Daoy (cell line): ENCODE measurements at places on chromosomes 2 and 18. TPM values are rescaled to one million over a fixed set of nuclear protein-coding genes. Genes with fewer than 3 reads are reported as not detected.

- no peak for DNase-seq
Observed at GRCh38 chr2:217897816-217898806, 104.7 kb downstream of the TNS1 start.

DNA sequence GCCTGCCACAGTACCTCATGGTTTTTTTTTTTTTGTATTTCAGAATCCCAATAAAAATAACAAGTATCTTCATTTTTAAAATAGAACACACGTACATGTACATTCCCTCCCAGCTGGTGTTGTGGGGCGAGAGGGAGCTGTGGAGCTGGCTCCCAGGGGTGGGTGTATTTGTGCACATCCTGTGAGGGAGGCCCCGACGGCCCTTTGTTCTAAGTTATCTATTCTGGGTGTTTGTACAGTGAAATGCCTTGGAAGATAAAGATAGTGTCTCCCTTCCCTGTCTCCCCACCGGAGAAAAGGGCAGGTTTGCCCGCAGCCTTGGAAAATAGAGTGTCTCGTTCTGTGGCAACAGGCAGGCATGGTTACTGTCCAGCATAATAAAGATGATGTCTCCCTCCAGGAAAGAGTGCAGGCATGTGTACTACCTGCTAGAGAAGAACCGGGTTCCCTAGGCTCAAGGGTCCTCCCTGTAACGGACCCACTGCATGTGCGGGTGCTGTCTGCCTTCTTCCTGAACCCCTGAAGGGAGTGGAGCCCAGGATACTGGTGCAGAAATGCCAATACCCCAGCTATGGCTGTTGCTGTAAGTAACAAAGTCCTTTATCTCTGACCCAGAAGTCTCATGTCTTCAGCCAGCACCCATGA lies 12.1 kb upstream of the ALLC start:
- DNase-seq = no peak

- DNase-seq = peak; percentile 7
Observed at GRCh38 chr2:119366161-119366648, 429 bp downstream of the C2orf76 start.

DNA sequence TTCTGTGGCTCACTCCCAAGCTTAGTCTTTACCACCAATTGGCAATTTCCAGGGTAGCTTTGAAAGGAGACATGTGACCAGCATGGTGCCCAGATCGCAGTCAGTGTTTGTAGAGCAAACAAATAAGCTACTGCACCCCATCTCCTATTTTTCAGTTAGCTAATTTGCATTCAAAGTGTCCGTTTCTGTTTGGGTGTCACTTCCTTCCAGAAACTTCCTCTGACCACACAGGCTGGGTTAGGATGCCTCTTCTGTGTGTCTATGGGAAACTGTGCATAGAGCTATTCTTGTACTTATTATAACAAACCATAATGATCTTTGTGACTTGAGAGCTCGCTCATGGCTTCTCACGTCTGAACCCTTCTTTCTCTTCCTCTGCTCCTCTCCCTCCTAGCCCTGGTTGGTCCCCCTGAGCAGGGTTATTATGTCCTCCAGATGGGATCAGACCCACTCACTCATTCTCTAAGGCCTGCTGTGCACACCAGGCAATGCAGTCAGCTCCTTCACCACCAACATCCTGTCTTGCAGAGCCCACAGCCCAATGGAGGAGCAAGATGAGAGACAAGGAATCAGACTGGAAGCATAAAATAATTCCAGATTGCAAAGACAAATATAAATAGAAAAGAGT lies 101.2 kb upstream of the ALK start:
- DNase-seq = no peak

DNA sequence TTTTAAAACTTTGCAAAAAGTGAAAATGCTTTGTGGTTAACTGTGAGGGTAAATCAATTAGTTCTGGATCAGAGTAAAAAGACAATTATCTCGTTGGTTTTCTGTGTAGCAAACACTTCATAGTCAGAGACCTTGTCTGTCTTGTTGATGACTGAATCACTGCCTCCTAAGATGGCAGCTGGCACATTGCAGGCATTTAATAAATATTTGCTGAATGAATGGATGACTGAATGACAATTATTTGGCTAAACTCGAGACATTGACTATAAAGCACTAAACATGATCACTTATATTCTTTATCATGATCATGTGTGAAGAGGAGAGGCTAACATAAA lies 96.2 kb downstream of the MAIP1 start:
- DNase-seq = no peak

DNA sequence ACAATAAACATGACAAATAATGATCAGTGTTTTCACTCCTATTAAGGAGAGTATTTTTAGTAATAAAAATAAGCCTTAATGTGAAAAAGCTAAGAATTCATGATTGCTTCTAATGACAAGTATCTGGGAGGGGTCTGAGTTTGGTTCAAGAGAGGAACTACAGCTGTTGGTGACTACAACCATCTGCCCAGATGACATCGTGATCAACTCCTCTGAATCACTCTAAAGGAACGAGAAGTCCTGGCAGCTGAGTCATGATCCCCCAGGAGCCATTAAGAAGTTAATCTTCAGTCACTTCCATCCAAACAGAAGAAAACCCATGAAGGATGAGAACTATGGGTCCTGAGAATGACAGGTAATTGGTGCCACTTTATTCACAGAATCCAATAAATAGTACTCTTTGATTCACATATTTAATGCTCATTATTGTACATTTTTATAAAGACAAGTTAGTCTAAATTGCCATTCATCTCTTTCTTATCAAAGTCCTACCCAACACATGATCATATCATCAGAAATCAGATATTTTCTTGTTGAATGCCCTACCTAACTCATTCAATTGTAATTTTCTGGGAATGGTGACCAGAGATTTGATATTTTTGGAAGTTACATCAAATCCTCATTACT lies 6.8 kb downstream of the TFPI start:
- DNase-seq = peak; percentile 94

GRCh38 chr2:110714452-110715224 lies 17.7 kb upstream of the ACOXL start:
- DNase-seq = no peak

DNA sequence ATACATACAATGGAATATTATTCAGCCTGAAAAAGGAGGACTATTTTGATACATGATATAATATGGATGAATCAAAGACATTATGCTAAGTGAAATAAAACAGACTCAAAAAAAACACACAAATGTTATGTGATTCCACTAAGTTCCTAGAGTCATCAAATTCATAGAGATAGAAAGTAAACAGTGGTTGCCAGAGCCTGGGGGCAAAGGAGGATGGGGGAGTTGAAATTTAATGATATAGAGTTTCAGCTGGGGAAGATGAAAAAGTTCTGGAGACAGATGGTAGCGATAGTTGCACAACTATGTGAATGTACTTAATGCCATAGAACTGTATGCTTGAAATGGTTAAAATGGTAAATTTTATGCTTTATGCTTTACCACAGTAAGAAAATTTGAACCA lies 119.7 kb downstream of the METTL4 start:
- DNase-seq = no peak

GRCh38 chr18:35782926-35783325 lies 189.6 kb upstream of the RMP24 start:
- no peak for DNase-seq

- no peak for DNase-seq
Observed at GRCh38 chr2:47870641-47871540, 35.4 kb downstream of the FBXO11 start.

DNA sequence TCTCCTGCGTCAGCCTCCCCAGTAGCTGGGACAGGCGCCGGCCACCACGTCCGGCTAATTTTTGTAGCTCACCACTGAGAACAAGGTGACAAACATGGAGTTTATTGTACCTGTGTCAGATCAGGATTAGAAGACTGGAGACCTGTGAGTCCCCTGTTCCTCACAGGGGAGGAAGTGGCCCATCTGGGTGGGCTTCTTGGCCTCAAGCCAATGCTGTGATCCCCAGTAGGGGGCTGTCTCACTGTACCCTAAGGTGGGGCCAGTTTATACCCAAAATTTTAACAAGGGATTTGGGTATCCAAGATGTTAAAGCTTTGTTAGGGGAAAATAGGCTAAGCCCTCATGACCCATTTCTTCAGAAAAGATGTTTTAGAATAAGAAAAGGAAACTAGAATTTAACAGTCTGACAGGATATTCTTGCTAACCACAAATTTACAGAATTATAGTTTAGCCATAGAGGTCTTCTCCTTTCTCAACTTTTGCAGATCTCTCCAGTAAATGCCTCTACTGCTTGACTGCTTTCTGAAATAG lies 16.3 kb downstream of the PCBP1 start:
- DNase-seq = no peak

GRCh38 chr2:198117406-198118041 lies 313.1 kb downstream of the PLCL1 start:
- DNase-seq = no peak

- no peak for DNase-seq
Observed at GRCh38 chr2:3911882-3912455, 208.6 kb downstream of the DCDC2C start.

GRCh38 chr2:10075101-10075500 lies 5.1 kb downstream of the CYS1 start:
- no peak for DNase-seq

DNA sequence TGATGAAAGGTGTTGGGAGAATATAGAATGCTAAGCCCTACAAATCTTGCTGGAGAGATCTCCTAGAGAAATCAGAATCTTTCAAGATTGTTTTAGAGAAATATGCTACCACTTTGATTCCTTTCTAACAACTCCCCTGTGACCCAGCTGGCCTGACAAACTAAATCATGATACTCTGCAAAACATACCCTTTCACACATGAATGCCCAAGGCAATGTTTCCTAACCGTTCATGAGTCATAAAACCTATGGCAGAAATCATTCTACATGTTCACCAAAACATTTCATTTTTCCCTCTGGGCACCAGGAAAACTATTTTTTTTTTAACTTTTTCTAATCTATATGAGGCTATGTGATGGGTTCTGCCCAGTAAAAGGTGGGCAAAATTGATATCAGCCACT lies 77.8 kb upstream of the SETBP1 start:
- peak; percentile 49 for DNase-seq

DNA sequence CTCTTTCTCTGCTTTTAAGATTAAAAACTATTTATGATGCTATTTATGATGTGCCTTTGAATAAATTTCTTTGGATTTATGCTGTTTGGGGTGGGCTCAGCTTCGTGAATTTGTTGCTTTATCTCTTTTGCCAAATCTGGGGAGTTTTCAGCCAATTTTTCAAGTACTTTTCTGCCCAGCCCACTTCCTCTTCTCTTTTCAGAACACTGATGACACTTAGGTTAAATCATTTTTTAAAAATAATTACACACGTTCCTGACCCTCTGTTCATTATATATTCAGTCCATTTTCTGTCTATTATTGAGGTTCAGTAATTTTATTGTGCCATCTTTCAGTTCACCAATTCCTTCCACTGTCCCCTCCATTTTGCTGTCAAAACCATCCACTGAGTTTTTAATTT lies 14.8 kb upstream of the BCL2L11 start:
- DNase-seq = no peak

- DNase-seq = no peak
Observed at GRCh38 chr2:147450661-147451510, 393.9 kb upstream of the ACVR2A start.

DNA sequence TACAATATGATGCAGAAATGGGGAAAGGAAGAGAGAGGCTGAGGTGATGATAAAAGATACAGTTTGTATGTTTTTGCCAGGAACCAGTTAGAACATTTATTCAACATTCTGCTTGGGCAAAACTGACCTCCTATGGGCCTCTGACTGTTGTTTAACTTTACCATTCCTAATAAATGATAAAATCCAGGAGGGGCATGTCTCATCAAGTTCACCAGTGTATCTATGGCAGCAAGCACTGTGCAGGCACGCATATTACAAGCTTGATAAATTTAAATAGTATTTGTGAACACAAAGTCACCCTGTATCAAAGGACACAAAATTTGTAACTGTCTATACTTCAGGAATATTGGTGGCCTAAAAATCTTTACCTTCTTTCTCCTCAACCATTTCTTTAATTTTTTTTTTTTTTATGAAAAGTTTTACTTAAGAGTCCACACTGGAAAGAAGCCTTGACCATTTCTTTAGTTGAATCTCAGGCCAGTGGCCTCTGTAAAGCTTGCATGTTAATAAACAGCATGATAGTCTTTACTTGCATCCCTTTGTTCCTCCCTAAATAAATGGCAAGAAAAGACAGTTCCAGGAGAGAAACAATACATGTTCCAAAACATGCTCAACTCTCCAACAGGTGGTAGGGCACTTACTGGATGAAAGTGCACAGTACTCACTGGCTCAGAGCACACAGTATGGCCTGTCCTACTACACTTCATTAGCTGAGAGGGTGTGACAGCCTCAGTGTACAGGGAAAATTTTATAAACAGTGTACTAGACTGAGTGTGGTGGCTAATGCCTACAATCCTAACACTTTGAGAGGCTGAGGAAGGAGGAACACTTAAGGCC lies 52.3 kb downstream of the SOS1 start:
- no peak for DNase-seq

LRATD1 gene
- not detected in 2 replicates for total RNA-seq

EVA1A gene
- total RNA-seq = 73.2 and 98.7 TPM in 2 replicates

UGT1A6 gene
- total RNA-seq = 1.1 TPM in 1 of 2 replicates, not detected in the other

SERPINB3 gene
- total RNA-seq = not detected in 2 replicates

LYG2 gene
- not detected in 2 replicates for total RNA-seq

LTBP1 gene
- 46.4 and 60.2 TPM in 2 replicates for total RNA-seq

CYRIA gene
- 0.48 and 0.80 TPM in 2 replicates for total RNA-seq
